ENCODE measurements at places on chromosomes 3 and 15.

GRCh38 chr3:10706156-10706739, 109.8 kb upstream of the SLC6A11 start:
- DNase-seq, result no peak

GRCh38 chr3:176820764-176821163, 376.5 kb downstream of the TBL1XR1 start:
- no peak for DNase-seq

- peak; percentile 67 for DNase-seq
Measured at GRCh38 chr15:38028869-38029268, 94.4 kb downstream of the TMCO5A start.

DNA sequence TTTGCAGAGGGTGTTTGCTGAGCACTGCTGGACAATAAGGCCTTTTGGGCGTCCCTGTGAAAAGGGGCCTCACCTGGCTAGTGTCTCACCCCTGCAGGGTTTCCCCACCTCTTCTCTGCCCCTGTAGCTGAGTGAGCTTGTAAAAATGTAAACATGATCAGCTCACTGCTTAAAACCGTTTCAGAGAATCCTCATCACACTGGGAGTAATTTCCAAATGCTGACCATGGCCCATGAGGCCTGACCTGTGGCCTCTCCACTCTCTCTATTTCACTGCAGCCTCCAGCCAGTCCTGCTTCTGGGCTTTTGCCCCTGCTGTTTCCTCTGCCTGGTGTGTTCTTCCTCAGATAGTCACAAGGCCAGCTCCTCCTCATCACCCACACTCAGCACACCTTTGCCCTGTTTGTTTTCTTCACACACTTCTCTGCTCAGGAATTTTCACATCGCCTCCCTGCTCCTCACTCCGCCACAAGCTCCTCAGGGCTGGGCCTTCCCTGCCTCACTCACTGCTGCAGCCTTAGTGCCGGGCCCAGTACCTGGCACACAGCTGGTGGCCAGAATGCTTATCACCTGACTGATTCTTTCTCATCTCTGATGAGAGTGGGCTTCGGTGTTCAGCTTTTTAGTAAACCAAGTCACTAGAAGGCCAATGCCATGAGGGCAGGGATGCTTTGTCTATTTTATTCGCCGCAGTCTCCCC, 79.3 kb upstream of the SEC13 start:
- no peak for DNase-seq

- DNase-seq, result no peak
Measured at GRCh38 chr15:65623103-65623502, 1.4 kb downstream of the SLC24A1 start.

DNA sequence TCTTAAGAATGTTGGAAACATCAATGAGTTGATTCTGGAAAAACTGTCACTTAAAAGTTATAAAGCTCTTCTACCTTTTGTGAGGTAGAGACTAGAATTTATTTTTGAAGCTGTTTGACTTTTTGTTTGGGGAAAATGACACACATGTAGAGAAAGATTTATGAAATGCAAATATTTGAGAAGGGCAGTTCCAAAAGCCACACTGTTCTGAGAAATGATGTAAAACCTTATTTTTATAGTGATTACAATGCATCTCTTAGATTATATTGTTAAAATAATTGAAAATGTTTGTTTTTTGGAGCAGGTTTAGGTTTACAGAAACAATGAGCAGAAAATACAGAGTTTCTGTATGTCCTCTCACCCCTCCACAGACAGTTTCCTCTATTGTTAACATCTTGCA, 116.1 kb upstream of the CMC1 start:
- DNase-seq, result no peak

DNA sequence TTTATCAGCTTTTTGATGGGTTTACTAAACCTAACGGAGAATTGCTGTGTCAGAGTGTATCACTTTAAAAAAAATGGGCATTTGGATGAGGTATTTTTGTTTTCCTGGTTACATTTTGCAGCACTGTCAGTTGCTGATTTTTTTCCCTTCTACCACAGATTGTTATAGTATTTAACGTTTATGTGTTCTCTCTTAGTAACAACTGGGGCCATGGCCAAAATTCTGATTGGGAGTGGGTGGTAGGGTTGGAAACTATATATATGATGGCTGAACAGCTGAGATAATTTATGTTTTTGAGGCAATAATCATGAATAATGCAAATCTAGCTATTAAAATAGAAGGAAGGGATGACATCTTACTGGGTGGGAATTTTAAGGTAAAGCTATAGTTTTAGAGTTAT, 229.4 kb upstream of the SUCLG2 start:
- no peak for DNase-seq

DNA sequence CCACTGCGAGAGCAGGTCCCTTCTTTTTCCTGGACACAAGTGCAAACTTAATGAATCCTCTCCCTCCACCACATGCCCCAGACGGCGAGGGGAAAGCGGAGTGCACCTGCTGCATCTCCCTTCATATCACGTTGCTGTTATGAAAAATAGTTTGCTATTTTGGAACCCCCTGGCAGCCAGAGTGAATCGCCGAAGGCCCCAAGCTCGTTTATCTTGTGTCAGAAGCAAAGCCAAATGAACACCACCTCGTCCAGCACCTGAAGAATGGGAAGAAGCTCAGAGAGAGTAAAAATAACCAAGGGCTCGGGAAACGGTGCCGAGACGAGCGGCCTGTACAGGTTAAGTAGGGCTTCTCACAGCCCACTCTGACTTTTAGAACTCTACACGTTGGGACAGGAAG, 394.6 kb upstream of the RORA start:
- DNase-seq, result no peak

DNA sequence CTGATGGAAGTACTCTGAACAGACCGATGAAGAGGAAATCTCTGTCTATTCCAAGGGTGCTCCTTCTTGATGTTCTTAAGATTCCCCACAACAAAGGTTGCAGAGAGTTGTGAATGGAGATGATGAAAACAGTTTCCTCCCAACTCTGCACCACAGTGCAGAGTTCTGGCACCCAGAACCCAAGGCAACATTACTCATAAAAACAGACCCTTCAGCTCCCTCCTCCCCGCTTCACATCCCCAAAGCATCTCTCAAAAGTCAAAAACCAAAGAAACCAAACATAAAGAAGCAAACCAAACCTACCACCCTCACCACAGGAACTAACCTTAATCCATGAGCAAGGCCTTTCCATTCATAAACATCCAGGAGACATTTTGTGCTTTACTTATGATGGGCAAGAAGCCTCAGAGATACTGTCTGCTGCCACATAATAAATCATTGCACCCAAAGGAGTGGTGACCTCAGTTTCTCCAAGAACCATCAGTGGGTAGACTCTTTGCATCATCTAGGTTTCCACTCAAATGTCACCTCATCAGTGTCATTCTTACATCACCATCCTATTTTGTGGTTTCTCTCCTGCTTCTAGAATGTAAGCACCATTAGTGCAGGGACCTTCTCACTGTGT, 13.2 kb downstream of the PCOLCE2 start:
- no peak for DNase-seq

DNA sequence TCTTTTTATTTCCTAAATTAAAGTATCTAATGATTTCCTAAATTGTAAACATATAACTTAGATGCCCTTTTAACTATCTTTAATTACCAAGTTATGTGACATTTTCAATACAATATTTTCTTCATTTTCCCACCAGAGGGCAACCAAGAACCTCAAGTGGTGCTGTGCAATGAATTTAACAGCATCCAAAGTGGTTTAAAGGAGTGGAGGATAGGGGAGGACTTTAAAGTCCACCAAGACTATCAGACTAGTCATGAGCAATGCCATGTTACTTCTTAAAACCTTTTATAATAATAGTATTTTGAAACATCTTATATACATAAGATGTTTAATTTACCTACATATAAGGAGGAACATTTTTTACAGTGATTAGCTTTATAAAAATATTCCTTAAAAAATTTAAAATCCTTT, 74.4 kb downstream of the DLG1 start:
- peak; percentile 58 for DNase-seq

GRCh38 chr3:189342811-189343210, 171.0 kb downstream of the TPRG1 start:
- no peak for DNase-seq

DNA sequence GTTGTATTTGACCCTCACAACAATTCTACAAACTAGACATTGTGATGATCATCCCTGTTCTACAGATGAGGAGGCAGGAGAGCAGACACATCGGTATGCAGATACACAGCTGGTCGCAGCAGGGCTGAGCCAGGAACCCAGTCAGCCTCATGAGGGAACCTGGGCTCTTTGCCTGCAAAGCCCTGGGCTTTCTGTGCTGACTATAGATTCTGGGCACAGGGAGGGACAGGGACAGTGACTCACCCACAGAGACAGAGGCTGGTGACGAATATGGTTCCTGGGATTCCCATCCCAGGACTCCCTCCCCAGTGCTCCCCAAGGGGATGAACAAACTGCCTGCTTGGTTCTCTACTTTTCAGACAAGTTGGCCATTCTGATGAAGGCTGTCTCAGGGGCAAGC, 3.8 kb upstream of the CAMP start:
- no peak for DNase-seq

- DNase-seq, result no peak
Measured at GRCh38 chr3:132228923-132229322, 88.3 kb upstream of the ACP3 start.

GRCh38 chr3:89198591-89198990, 91.2 kb downstream of the EPHA3 start:
- no peak for DNase-seq

- no peak for DNase-seq
Measured at GRCh38 chr15:62147149-62147548, 17.9 kb downstream of the C2CD4B start.

DNA sequence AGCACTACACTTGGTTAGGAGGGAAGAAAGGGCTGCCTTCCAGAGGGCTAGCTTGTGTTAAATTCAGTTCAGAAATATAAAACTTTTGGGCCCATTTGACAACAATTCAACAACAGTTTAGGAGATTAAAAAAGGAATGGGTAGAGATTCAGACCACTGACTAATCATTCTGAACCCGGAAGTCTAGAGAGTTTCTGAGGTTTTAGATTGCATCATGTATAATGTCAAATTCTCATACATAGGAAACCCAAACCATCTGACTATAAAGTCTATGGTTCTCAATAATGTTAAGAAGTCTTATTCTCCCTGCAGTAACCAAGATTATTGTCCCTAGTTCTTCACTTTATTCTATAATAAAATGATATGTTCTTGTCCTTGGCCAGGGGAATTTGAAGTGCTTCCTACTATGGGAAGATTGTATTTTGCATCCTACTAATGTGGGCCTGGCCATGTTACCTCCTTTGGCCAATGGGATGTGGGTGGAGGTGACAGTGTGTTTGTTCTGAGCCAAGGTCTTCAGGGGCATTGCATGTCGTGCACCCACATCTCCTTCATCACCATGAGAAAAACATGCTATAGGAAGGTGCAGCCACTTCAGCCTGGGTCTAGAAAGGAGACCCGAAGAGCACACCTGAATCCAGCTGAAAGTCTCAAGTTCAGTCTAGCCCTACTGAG, 66.4 kb upstream of the CCNL1 start:
- peak; percentile 62 for DNase-seq

DNA sequence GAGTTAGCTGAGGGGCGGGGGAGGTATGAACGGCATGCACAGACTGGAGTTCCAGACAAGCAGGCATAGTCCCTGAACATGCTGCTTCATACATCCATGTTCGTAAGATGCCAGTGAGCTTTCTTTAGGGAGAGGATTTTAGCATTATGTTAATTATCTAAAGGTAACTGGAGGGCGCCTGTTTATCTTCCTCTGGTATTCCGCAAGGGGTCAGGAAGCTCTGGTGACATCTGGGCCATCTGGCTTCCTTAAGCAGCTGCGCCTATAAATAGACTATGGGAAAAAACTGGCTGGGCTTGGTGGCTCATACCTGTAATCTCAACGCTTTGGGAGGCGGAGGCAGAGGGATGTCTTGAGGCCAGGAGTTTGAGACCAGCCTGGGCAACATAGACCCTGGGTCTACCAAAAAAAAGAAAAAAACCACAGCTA, 1.5 kb upstream of the FBXO22 start:
- DNase-seq, result peak; percentile 12

Measured in amniotic epithelial cell (primary cell).